Activated T-cell treated with anti-CD3 and anti-CD28 coated beads for 48 hours (primary cell): ENCODE measurements at places on chromosomes 1 and 21.

GRCh38 chr1:33146003-33146402 is 35.8 kb downstream of the TRIM62 start:
- no peak for DNase-seq

DNA sequence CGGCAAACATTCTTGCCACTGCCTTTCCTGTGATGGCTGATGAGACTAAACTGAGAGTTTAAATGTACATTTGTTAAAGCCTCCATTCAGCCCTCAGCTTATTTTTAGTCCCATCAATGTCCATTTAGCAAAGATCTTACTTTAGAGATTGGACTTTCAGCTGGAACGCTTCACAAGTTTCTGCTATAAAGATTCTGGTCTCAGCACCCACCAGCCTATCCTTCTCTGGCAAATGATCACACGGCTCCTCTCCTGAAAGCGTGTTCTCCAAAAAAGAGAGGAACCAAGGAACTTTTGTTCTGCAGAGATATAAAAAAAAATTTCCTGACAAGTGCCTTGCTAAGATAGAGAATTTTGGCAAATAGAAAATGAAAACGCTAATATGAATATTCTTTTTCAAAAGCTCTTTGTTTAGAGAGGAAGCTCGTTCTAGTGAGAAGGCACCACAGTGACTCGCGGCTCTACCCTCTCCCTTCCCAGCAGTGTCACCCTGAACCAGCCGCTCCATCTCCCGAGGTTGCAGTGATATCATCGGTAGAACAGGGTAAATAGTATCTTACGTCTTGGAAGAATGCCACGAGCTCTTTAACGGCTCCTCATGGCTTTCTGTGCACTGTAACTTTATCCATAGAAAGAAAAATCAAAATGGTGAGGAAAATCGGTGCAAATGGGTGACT is 200.2 kb downstream of the APP start:
- DNase-seq = no peak

DNA sequence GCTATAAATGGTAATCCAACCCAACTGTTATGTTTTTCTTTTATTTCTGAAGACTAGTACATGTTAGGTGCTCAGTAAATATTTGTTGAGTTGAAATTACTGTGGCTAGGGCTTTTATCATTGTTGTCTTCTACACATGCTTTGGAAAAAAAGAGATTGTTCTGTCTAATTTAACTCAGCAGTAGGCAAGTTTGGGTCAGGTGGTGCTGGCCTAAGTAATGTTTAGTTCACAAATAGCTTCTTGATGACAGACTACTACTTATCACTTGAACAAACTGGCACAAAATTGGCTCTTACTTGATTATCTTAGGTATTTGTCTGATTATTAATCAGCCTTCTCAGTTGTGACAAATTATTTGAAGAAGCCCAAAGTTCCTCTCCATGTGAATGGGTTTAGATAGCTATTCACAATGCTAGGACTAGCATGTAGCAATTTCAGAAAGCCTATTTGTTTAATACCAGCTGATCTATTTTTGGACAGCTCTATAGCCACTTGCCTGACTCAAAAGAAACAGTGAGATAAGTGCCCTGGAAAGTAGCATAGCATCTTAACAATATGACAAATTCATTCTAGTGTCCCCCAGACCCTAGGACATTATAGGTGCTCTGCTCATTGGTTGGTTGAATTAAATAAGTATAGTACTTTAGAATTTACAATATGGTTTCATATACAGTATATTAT is 32.6 kb downstream of the TMEM200B start:
- no peak for DNase-seq

- no peak for DNase-seq
Observed at GRCh38 chr1:221263831-221264767, 384.9 kb downstream of the HLX start.

DNA sequence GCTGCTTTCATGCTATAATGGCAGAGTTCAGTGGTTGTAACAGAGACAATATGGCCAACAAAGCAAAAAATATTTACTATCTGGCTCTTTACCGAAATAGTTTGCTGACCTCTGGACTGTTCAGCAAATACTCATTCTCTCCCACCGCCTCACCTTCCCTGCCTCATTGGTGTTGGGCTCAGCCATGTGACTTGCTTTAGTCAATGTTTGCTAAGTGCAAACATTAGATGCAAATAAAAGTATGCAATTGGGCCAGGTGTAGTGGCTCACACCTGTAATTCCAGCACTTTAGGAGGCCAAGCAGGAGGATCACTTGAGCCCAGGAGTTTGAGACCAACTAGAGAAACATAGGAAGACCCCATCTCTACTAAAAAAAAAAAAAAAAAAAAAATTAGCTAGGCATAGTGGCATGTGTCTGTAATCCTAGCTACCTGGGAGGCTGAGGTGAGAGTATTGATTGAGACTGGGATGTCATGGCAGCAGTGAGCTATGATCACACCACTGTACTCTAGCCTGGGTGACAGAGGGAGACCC is 55.1 kb downstream of the RPL5 start:
- no peak for DNase-seq

DNA sequence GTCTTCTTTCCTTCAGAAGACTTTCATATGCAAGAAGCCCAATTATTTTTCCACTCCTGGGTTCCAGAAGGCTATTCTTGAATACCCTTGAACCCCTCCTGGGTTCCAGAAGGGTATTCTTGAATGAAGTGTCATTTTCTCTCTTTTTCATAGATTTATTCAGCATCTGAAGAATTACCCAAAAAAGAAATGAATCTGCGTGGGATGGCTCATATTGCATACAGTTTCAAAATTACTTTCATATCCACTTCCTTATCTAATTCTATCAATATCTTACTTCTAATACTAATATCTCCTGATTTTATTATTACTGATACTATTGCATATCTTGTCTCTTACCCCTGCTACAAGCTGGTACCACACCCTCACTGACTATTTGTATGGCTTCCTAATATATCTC is 22.6 kb upstream of the RABGAP1L start:
- no peak for DNase-seq

DNA sequence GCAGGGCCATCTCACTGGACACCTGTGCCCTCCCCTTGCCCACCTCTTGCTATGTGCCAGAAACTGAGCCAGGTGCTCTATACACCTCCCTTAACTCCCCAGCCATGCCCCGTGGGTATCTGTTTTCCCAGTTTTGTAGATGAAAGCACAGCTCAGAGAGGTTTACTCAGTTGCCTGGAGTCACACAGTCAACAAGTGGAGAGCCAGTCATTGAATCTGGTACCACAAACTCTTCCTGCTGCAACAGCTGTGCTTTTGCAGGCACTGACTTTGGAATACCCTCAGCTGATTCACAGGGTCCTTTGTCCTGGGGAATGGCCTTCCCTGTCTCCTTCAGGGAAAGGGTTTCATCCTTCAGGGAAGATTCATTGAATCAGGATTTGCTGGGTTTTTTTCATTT is 22.1 kb downstream of the PAX7 start:
- no peak for DNase-seq

DNA sequence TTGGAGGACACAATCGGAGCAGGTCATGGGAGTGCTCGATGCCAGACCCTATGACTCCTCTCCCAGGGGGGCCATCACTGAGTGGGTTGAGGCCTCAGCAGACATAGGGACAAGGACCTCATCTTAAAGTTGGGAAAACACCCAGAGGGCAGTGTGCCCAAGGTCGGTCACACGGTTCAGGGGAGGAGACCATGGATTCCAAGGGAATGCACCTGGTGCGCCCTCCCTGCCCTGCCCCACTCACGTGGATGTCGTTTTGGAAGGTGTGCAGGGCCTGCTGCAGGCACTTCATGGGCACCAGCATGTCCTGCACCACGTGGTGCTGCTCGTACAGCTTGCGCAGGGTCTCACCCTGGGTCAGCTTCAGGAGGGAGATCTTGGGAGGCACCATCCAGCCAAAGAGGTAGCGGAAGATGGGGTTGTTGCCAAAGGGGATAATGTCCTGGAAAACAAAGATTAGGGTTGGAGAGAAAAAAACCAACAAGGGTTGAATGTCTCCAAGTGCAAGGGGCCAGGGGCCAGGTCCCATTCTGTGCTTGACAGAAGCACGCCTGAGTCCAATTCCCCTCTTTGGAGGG is 33.1 kb downstream of the DHCR24 start:
- DNase-seq = no peak

DNA sequence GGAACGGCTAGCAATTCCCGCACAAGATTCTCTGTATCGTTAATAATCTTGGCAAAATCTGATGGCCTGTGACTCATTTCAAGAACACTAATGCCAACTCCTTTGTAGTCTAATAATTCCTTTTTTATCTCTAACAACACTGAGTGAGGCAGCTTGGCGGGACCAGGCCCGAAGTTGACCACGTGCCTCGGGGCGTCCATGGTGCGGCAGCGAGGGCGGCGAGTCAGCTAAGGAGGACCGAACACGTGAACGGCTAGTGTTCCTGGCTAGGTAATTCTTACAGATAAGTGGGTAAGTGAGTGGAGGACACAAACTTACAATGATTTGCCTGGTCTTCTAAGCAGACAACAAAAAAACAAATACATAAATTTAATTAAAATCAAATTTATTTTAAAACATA is 49.3 kb upstream of the ADGRL4 start:
- DNase-seq = no peak
